ENCODE measurements at places on chromosomes 1 and 21.

DNA sequence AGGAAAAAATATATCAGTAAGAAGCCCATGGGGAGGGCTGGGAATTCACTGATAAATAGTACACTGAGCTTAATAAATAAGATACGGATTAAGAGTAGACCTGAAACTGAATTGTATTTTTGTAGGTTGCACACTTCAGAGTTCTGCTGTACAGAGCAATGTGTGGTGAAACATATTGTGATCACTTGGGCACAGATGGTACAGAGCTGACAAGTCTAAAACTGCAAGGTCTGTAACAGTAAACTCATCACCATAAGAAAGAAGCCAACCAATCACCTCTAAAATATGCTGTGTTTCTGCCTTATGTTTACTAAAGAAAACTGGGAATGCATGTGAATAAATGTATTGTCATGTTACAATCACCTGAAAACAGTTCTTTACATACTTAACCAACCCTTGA, 360.7 kb downstream of the MRPL39 start:
- no peak for DNase-seq

DNA sequence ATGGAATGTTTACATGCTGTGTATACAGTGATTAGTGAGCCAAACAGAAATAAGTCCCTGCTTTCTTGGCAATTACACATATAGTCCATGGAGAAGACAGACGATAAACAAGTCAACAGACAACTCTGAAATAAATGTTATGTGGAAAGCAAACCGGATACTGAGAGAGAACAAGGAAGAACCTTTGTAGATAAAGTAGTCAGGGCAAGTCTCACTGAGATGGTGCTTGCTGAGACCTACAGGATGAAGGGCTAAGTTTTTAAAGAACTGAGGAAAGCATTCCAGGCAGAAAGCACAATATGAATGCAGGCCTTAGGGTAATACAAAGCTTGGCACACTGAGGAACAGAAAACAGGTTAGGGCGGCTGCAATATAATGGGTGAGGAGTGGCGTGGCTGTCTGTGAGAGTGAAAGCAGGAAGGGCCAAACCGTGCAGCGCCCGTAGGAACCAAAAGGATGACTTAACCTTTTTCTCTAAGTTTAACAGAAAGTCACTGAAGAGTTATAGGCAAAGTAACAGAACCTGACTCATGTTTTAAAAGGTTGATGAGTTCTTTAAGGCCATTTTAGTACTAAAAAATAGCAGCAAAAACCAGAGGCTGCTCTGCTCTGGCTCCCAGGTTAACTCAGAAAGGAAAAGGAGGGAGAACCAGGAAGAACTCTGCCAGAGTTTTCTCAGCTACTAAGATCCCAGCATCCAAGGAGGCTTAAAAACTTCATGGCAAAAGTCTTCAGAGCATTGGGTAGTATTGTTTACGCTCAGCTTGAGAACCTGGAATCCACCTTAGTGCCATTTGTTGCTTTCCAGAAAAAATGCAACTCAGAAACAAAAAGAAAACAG, 8.7 kb upstream of the TTF2 start:
- DNase-seq = peak; percentile 41

DNA sequence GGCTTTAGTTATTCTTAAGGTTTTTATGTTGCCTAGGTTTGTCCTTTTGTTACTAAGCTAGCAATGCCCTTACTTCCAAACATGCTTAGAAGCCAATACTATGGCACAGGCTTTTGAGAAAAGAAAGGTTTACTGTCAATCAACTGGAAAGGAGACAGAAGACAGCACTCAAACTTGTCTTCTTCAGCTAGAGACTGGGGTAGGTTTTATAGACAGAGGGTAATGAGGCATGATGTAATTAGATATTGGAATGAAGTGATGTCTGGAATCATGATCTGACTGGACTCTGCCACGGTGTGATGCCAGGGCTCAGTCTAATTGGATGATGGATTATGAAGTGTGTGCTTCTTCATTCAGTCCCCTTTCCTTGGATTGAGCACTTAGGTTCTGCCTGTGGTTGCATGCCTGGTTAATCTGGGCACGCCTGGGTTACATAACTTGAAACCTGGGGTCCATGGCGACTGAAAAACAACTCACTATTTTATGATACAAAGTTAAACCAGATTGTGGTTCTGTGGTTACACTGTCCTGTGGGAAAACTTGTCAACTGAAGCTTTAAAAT, 625.8 kb downstream of the BRINP3 start:
- DNase-seq = no peak

DNA sequence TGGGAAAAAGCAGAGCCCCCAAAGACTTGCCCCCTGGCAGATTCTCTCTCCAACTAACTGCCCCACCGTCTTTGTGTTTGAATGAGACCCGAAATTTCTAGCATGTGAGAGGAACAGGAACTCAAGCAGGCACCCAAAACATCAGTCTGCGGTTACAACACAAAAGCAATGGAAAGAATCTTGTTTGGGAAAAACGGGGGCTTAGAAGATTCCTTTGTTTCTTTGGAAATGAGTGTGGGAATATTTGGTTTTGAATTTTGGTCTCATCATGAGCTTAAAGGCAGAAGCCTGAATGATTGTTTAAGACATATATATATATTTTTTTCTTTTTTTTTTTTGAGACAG, 188.9 kb upstream of the TMEM51 start:
- DNase-seq = no peak

- peak; percentile 46 for DNase-seq
These were observed 122.6 kb downstream of the KCNJ6 start for GRCh38 chr21:37793660-37794059.

DNA sequence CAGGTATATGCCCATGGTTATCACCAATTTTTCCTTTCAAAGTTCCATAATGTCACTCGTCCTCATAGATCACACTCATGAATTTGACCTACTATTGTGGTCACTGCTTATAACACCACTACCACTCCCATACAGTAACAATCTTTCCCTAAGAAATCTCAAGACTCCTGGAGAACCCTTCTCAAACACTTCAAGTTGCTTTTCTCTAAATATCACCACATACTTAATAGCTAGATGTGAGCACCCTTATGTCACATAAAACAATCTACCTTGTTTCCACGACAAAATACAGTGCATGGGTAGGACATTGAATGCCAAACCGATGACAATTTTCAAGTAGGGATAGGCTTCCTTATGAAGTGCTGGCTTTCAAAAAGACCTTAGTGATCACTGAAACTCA, 104.5 kb downstream of the LRRC53 start:
- no peak for DNase-seq

DNA sequence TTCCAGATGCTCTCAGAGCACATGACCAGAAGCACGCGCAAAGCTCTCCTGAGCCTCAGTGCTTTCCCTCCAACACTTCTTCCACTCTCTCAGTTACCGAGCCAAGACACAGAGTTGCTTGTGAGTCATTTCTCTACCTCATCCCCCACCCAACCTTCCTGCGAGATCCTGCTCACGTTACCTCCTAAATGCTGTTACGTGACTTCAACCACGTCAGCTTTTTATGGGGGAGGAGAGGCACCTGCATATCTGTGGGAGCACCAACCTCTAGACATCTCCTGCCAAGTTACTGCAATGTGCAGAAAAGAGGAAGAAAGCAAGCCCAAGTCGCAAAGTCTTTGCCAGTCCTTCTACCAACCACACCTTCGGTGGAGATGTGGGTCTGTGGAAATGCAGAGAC, 27.2 kb upstream of the ERG start:
- DNase-seq = no peak

GRCh38 chr1:20949871-20950590, 162.9 kb upstream of the HP1BP3 start:
- DNase-seq = peak; percentile 5

All from suppressor macrophage treated with lipopolysaccharide for 4 hours (primary cell).